ENCODE measurements at places on chromosomes 7 and 10. TPM values are rescaled to one million over a fixed set of nuclear protein-coding genes. Genes with fewer than 3 reads are reported as not detected.

Gene VIM
- 4,253 TPM for total RNA-seq

- DNase-seq, result no peak
These were observed 245.7 kb downstream of the CCSER2 start for GRCh38 chr10:84574102-84574501.

DNA sequence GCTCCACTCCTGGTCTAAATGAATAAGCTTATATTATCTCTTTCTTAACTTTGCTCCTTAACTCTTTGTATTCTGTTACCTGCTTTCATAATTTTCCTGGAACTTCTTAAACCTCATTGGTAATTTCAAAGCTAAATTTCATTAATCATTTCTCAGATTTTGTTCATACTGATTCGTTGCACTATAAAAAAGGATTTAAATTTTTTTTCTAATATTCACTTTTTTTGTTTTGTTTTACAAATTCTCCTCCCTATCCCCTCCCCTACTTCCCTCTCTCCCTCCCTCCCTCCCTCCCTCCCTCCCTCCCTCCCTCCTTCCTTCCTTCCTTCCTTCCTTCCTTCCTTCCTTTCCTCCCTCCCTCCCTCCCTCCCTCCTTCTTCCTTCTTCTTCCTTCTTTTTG lies 14.7 kb downstream of the ST7 start:
- no peak for DNase-seq

- no peak for DNase-seq
These were observed 217.4 kb downstream of the DGKB start for GRCh38 chr7:14685167-14685566.

DNA sequence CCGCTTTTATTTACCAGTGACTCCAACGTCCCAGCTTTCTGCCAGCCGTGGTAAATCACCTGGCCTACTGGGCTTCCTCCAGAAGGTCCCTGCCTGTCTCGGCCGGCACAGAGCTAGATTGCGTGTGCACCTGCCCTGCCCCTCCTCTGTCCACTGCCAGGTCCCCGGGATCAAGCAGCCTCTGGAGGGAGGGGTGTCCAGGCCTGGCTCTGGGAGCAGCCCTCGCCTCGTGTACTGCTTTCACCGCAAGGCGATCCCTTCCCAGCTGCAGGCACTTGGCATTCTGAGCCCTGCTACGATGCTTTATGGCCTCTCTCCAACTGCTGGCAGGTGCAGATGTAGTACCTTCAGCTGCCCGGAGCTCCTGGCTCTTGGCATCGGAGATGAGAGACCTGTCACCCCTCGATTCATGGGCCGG lies 7.4 kb downstream of the SLC29A3 start:
- no peak for DNase-seq

Gene FBXO24
- total RNA-seq, result 1.2 TPM

DNA sequence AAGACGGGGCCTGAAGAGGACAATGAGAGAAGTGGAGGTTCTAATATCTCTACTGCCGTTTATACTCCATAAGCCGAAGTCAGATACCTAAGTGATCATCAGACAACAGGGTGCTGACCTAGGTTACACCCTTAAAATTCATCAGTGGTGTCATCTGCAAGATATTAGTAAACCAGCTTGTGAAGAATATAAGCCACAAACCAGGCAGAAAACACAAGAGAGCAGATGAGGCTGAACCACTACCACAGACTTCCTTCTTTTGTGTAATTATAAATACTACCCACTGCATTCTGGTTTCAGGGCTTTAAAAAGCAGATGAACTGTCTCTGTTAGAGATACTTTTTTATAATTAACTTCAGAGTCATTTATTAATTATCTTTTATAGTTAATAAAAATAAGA lies 69.0 kb upstream of the LRRC17 start:
- DNase-seq, result no peak

GRCh38 chr7:27636326-27637006 lies 26.2 kb downstream of the HIBADH start:
- no peak for DNase-seq

- DNase-seq, result no peak
These were observed 123.6 kb downstream of the ADCYAP1R1 start for GRCh38 chr7:31175672-31176071.

- DNase-seq, result no peak
These were observed 2.4 kb upstream of the MOSPD3 start for GRCh38 chr7:100609958-100610357.

GRCh38 chr7:73740771-73741170 lies 2.2 kb upstream of the ABHD11 start:
- no peak for DNase-seq

Gene CYP26A1
- total RNA-seq, result not detected

DNA sequence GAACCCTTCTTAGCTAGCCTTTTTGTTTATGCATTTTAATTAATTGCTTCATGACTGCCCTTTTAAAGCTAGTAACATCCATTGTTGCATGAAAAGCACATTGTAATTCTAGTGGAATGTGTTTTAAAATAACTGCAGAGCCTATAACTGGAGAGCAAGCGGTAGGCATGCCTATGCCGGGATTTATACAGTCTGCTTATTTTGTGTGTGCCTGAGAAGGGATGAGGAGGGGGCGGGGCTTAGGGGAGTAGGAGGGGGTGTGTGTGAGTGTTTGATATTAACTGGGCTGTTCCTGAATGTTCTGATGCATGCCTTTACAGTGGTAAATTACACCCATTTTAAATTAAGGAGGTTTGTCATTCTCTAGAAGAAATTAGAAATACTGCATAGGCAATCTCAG lies 208.1 kb downstream of the TCF7L2 start:
- DNase-seq, result no peak

DNA sequence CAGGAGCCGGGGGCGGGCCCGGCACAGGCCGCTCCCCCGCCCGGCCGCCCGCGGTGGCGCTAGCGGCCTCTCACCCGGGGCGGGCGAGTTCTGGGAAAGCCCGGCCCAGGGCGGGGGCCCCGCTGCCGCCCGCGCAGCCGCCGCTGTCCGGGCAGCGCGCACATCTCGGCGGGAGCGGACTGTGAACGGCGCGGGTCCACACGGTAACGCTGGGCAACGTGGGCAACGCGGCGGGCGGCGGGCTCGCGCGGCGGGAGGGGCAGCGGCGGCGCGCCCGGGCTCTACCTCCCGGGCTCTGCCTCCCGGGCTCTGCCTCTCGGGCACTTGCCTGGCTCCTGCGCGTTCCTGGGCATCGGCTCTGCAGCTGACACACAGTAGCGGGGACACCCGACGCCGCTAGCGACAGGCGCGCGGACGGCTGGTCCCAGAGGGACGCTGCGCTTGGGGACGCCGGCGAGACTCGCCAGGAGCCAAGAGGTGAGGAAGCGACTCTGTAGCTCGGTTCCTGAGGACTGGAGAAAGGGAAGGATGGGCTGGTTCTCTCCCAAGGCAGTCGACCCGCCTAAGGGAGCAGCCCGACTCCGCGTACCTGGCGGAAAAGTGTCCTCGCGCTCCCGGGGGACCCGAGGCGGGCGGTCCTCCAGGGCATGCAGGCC lies at the start of gene PLCE1:
PLCE1 (plus strand) TSS at position 150 of the 656 bp plus-strand sequence. CDS start 37,116 bp downstream, outside the sequence.
- peak; percentile 69 for DNase-seq

DNA sequence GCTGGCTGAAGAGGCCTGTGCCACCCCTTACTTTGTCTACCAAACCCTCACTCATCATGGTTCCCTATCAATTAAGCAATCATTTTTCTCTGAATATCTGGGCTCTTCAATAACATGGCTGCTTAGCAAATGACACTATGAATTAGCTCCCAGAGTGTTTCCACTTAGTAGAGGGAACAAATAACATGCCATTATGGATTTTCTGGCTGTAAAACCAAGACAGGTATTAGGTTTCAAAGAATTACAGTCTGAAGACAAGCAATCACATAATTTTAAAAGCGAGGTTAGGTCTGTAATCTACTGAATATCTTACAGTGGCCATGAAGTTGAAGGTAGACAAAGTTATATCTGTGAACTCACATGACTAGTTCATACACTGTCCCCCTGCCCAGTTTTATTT lies 220.8 kb upstream of the PHYHIPL start:
- no peak for DNase-seq

GRCh38 chr10:127892743-127893142 lies at the start of gene CLRN3:
TSS of gene CLRN3 (minus strand) at chr10:127892941. CDS start at chr10:127892784, 157 bp downstream.
- DNase-seq, result no peak

GRCh38 chr7:69108097-69108496 lies 490.2 kb upstream of the AUTS2 start:
- DNase-seq, result no peak

GRCh38 chr10:5500162-5500670 lies 846 bp upstream of the CALML5 start:
- peak; percentile 22 for DNase-seq

GRCh38 chr10:79176949-79177602 lies 108.3 kb downstream of the ZMIZ1 start:
- DNase-seq, result no peak

Gene PRPF18
- total RNA-seq, result 23.4 TPM

DNA sequence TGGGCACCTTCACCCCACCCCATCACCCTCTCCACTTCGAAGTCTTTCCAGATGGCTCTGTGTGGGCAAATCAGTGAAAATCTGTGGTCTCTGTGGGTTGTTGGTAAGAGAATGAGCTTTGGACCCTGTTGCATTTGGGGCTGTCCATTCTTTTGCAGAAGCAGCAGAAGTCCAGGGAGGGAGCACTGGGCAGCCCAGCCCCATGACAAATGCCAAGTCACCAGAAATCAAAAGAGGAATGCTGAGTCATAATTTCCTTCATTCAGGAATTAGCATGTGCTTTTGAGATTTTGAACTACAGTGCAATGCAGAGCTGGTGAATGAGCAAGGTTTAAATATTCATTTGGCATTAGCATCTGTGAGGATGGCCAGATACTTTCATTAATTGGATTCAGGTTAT lies 556.2 kb downstream of the LRMDA start:
- DNase-seq, result no peak

GRCh38 chr10:1475771-1476454 lies 261.4 kb downstream of the ADARB2 start:
- no peak for DNase-seq

Gene ANKRD1
- 0.36 TPM for total RNA-seq

GRCh38 chr7:94008537-94008936 lies 4.4 kb upstream of the BET1 start:
- DNase-seq, result no peak

- no peak for DNase-seq
These were observed 189.6 kb downstream of the CTTNBP2 start for GRCh38 chr7:117683430-117684175.

All from sciatic nerve (tissue), 2 donors.